Activated CD4-positive, alpha-beta T cell treated with anti-CD3 and anti-CD28 coated beads, Interleukin-10, Interleukin-2, amounts not matched to agents 100 ng/mL and 50 ng/mL, durations not matched to agents 16 hours and 8 hours (primary cell): ENCODE measurements at places on chromosomes 6 and 20.

GRCh38 chr6:169846286-169847056 is 95.0 kb downstream of the ERMARD start:
- no peak for DNase-seq

DNA sequence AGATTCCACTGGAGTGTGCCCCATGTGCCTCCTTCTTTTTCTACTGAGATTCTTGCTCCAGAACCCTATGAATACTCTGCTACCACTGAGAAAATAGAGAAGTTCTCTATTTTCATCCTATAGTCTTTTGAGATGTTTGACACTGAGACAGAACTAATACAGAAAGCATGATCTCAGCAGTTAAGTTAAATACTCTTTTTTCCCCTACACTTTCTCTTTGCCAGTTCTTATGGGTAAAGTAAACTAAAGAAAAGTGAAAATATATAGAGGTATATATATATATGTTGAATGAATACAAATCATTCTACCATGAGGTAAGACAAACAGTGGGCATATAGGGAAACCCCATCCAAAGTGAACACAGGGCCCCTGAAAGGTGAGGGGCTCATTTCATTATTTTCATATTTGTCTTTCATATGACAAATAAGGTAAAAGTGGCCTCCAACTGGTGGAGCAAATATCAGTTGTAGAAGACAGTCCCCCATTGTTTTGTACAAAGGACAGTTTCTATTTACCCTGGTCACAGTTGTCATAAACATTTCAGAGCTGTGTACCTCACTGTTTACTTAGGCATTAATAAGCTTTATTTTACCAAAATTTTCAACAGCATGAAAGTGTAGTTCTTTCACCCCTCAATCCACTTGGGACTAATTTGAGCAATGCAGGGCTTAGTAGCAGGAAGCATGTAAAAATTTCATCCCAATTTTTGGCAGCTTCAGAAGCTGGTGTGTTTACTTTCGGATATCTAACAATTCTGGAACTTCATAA is 188.3 kb upstream of the MARCKS start:
- no peak for DNase-seq

DNA sequence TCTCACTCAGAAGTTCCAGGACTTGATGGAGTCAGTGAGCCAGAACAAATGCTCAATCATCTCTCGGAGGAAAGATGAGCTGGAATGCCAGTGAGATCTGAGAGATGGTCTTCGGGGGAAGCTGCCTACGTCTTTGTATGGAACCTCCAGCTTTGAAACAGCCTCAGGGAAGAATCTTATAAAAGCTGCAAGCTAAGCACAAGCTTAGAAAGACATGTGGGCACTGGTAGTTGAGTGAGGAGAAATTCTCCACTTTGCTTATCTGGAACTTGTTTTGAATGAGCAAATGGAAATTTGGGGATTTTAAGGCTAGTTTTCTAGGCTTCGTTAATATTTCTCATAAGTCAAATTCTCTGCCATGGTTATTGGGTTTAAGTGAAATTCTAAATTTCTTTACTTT is 594.4 kb downstream of the QKI start:
- no peak for DNase-seq

- DNase-seq: no peak
These were observed 85.5 kb upstream of the PMEPA1 start for GRCh38 chr20:57795342-57795697.

GRCh38 chr6:138334000-138334399 is 43.7 kb upstream of the SMIM28 start:
- DNase-seq: no peak

GRCh38 chr20:48629960-48630315 is 197.9 kb downstream of the PREX1 start:
- no peak for DNase-seq

GRCh38 chr6:11682561-11682975 is 96.0 kb downstream of the ADTRP start:
- DNase-seq: no peak

DNA sequence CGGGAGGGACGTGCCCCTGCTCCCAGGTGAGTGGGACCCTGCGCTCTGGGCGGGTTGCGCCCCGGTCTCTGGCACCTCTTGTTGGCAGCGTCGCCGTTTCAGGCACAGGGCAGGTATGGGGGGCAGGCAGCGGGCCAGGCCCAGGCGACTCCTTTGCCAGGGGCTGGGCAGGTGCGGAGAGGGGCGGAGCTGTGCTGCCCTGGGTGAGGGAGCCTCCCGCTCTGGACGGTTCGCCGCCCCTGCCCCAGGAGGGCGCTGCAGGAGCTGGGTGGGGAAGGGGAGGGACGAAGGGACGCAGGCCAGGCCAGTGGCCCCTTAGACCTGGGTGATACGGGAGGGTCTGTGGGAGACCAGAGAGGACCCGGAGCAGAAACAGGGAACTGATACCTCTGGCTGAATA is 663.9 kb upstream of the DEFB115 start:
- DNase-seq: no peak

GRCh38 chr20:20395903-20396568 is 28.1 kb downstream of the INSM1 start:
- DNase-seq: no peak

DNA sequence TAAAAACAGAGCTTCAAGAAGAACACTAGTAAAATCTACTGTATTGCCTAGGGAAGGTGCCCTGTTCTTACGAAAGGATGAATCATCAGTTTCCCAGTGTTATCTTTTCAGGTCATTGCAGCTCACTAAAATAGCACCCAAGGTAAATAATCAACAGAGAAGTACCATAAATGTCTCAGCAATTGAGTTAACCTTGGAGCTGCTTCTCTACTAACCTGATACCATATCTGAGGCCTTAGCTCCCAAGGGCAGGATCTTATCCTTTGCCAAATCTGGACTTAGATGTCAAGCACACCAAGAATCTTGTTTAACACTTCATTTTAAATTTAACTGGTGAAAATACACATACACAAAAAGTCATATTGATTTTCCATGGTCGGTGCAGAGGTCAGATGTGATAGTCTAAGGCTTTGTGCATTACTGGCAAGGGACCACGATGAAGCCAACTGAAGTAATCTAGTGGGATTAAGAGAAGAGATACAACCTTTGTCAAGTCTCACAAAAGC is 81.5 kb downstream of the EDN1 start:
- DNase-seq: no peak
